Stimulated activated CD8-positive, alpha-beta memory T cell treated with anti-CD3 and anti-CD28 coated beads, Interleukin-4, amount 100 ng/mL, for 24 hours (primary cell): ENCODE measurements at places on chromosomes 7 and 10.

DNA sequence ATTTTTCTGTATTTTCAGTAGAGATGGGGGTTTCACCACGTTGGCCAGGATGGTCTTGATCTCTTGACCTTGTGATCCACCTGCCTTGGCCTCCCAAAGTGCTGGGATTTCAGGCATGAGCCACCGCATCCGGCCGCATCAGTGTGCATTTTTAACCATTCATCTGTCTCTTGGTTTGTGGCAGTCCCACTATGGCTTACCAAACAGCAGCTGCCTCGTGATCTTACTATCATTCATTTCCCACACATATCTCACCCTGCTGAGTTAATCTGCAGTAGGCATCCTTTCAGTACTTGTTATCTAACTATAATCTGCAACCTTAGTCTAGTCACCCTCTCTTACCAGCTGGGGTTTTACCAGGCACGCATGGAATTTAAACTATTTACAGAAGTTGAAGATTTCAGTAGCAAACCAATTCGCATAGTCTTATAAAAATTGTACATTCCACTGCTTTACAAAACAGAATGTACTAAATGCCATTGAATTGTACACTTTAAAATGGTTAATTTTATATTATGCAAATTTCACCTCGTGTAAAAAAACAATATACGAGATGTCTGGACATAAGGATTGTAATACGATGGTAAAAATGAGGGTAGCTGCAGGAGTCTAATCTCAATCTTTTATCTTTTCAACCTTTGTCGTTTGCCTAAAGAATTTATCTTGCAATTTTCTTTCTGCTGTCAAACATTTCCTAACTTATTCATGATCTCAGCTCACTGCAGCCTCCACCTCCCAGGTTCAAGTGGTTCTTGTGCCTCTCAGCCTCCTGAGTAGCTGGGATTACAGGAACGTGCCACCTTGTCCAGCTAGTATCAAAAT is 4.6 kb upstream of the TBC1D12 start:
- no peak for DNase-seq

DNA sequence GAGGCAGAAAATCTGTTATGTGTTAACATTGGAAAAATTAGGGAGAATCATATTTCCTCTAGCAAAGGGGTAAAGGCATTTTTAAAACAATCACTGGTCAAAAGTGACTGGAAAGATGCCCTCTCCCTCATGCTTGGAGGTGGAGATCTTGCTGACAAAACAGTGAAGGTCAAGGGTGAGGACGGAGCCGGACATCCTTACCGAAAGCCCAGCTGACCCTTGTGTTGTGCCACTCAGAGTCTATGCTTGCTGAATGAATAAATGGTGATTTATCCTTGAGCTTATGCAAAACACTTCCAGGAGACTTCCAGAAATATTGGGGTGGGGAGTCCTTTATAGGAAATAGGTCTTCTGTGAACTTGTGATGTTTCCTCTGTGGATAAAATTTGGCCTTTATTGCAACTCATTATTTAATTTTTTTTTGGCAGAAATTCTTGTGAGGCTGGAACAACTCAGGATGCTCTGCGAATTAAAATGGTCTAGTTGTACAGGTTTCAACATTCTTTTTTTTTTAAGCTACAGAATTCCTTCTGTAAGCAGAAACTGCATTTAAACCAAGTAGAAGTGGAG is 28.3 kb upstream of the ELMO1 start:
- no peak for DNase-seq

DNA sequence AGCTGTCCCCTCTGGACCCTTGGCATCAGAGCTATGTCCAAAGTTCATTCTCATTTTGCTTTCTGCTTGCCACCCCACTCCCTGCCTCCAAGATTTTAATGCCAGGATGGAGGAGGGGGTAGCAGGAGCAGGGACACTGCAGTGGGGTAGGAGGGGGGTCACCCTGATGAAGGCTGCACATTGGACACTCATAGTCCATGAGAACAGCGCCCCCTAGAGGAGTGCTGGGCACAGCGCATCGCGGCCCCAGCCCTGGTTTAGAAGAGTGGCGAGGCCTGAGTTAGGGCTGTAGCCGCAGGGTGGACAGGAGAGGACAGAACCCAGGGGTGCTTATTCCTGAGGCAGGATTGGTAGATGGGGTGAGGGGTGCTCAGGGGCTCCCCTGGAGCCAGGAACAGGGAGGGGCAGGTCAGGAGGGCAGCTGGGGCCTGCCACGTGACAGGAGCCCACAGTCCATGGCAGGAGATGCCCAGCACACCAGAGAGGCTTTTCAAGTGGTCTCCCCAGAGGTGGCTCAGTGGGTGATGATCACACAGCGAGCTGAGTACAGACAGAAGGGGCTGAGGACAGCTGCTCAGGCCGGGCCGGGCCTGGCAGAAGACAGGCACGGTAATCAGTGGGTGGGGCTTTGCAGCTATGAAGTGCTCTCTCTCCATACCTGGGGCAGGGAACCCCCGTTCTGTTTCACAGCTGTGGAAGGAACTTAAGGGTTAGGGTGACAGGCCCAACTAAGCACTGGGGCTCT is 71.4 kb downstream of the NEURL1 start:
- DNase-seq, result no peak

GRCh38 chr7:140540136-140540777 is 61.0 kb upstream of the MKRN1 start:
- no peak for DNase-seq

- no peak for DNase-seq
These were observed 10.4 kb downstream of the SYPL1 start for GRCh38 chr7:106101726-106102125.

DNA sequence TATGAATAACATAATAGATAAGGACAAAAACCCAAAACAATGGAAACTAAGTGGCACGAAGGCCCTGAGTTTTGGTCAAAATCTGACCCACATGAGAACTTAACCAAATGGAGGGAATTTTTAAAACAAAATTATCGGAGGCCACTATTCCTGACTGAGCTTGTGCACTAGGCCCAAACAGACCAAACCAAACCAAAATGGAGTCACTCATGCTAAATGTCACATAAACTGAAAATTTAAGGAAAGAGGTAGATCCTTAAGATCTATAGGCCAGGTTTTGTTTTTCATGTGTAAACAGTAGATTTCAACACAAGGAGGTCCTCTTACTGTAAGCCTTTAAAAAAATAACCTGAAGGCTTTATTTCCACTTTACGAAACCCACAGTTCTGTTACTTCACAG is 3.8 kb upstream of the ZNF92 start:
- DNase-seq, result no peak
